AG04450 (cell line): ENCODE measurements at places on chromosomes 3 and 15. TPM values are rescaled to one million over a fixed set of nuclear protein-coding genes. Genes with fewer than 3 reads are reported as not detected.

Gene EFCAB12
- polyA plus RNA-seq: 0.07 and 0.19 TPM in 2 replicates

Gene WDR73
- 18.7 and 19.0 TPM in 2 replicates for polyA plus RNA-seq

Gene DALRD3
- 42.4 and 55.6 TPM in 2 replicates for polyA plus RNA-seq

Gene GOLGA6D
- not detected in 2 replicates for polyA plus RNA-seq

Gene NLGN1
- polyA plus RNA-seq: 1.4 and 1.7 TPM in 2 replicates

Gene BCHE
- polyA plus RNA-seq: 2.4 and 3.1 TPM in 2 replicates

DNA sequence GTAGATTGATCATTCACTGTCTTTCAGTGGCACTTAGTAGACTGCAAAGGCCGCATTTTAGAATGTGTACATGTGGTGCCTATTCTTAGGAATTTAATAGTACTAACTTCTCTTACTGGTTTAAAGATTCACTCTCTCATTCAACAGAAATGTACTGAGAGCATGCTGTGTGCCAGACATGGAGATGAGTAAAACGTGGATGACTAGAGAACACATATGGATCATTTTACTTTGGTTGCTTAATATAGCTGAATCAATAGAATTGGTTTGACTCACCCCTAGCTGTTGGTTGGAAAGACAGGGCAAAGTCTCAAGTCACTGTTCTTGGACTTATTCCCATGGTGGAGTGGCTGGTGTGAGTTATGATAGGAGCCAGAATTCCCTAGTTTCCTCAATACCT, 109.1 kb upstream of the TNFAIP8L3 start:
- DNase-seq: peak; percentile 21

- DNase-seq: no peak
Measured at GRCh38 chr3:123871946-123872345, 12.2 kb downstream of the MYLK start.

GRCh38 chr3:9195390-9195789, 54.1 kb downstream of the SRGAP3 start:
- DNase-seq: no peak

DNA sequence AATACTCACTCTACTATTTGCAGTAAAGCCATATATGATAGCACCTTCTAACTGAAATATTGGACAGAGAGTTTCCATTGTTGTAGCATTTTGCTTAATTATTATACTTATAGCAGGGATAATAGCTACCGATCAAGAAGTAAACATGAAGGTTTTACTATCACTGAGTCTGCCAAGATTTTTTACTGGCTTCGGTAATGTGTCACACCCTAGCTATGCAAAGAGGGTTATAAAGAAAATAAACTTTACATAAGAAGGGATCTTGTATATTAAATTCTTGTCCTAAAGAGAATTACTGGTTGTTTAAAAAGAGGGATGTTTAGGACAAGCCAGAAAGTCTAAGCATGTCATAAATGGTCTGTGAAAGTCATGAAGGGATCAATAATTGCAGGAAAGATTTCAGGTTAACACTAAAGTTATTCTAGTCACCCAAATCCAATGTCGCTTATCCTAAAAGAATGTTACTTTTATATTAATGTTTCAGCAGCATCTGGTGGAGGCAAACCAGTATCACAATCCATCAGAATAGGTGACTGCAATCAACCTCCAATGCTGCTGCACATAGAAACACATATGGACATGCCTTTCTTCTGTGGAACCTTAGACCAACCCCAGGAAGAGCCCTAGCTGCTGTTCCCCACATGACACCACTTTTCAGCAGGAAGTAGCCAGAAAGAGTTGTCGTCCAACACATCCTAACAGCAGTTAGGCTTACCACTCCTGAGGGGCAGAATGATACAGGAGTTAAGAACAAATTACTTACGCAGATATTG, 62.7 kb upstream of the GK5 start:
- no peak for DNase-seq

DNA sequence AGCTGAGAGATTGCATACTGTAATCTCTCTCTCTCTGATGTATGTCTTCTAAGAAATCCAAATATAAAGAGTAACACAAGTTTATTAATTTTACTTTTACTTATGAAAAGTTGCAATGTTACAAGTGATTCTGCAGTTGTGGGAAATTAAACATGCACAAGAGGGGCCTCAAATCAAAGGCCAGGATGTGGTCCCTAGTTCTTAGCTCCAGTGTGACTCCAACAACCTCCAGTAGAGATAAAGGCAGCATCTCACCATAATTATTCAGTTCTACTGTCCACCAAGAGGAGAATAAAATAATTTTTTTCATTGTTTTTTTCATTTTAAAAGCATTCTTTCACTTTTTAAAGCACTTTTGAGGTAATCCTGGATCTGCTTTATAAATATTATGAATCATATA, 223.3 kb downstream of the RAP2B start:
- DNase-seq: no peak

DNA sequence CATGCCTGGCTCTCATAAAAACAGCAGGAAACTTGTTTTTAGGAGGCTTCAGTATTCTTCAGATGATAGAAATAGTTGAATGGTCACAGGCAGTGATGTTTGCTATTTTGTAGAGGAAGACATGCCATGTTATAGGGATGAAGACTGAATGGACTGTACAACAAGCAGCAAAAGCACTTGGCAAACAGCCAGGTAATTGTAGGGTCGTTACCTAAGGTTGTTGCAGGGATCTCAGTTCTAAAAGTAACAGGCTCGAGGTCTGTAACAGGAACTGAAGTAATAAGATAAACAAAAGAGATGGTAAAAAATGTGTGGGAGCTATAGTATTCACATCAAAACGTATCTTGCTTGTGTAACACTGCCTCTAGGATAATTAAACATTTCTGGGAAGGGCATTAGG, 116.3 kb downstream of the TFG start:
- DNase-seq: no peak

DNA sequence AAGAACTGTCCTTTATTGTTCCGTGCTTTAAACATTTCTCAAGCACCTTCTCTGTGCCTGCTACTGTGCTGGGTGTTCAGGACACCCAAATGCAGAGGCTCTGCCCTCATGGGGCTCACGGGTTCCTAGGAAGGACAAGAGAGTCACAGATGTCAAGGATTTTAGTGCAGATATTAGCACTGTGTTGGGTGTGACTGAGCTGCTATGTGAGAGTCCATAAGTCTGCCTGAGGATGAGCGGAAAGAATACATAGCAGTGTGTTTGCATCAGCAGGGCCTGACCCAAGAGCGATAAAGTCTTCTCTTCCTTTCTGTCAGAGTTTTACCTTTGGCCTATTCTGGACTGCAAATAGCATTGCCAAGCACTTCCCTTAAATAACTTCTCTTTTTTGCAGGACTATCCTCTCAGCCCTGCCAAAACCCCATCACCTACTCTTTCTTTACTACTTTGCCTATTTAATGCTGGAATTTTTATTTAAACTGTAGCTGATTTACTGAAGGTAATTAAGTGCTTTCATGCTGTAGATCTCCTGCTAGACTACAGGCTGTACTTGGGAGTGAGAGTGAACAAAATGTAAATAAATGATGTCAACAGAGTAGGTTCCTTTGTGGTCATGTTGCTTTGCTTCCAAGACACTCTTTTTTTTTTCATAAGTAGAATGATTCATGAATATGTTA, 459.4 kb upstream of the TPRG1 start:
- DNase-seq: peak; percentile 55

DNA sequence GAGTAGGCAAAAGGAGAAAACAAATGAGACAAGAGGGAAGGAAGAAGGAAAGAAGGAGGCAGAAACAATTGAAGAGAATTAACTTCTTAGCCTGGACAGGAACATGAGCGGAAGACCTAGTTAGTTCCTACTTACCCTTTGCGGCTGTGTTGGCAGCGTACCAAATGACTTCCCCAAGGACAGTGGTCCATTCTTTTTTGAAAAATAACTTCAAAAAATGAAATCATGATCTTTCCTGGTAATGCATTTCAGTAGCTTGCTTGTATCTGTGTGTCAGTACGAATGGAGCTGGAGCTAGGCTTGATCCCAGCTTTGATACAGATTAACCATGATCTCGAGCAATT, 41.5 kb upstream of the CFAP161 start:
- DNase-seq: no peak

DNA sequence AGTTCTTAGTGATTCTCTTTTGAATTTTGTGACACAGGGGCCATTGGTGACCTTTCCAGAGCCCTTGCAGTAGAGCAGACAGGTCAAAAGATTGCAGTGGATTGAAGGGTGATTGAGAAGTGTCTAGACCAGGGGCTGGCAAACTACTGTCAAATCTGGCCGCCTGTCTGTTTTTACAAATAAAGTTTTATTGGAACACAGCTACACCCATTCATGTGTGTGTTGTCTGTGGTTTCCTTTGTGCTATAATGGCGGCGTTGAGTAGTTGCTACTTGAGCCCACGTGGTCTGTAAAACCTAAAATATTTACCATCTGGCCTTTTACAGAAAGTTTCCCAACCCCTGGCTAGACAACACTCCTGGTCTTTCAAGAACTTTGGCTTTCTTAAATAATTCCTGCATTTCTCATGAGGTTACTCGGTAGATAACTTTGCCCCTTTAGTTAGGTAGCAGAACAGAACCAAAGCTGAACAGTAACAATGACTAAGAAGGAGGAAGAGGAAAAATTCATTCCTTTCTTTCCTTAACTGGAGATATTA, 265.1 kb upstream of the NR2E3 start:
- no peak for DNase-seq

GRCh38 chr3:8206971-8207617, 294.5 kb upstream of the LMCD1 start:
- no peak for DNase-seq

- no peak for DNase-seq
Measured at GRCh38 chr3:2802429-2802828, 307.7 kb downstream of the IL5RA start.

- no peak for DNase-seq
Measured at GRCh38 chr3:65814845-65815578, 223.7 kb downstream of the MAGI1 start.

DNA sequence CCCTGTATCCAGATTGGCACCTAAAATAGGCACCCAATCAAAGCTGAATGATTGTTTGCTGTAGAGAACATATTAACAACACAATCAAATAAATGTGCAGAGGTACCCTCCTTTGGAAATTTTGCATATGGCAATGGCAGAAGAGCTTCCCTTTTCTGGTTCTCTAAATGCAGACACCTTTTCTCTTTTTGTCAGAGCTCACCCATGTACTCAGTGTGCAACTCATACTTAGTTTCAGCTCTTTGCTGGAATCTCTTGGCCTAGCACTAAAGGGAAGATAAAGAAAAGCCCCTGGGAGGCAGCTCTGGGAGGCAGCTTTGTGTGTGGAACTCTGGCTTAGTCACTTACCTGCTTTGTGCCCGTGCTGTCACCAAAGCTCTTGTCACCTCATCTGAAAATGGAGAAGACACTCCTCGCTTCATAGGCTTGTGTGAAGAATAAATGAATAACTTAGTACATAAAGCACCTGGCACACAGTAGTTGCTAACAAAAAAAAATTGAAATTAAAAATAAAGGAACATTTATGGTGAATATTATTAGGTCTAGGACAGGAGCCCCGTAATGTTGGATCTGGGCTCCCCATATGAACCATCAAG, 28.8 kb downstream of the ST6GAL1 start:
- DNase-seq: no peak

GRCh38 chr3:129919806-129920205, 26.3 kb upstream of the TMCC1 start:
- DNase-seq: no peak

DNA sequence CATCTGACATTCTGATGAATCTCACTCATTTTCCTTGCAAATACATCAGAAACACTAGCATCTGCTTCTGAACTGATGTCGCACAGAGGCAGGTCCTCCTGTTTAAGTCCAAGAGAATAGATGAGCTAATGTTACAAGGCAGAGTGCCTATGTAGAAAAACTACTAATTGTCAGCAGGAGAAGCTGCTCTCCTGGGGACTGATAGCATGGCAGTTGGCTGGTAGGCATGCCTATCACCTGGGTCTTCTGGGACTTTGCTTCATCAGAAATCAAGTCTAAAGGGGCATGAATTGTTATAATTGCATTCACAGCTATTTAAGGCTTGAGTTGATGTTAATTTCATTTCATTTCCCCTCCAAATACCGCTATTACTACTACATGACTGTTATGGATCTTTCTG, 457.2 kb downstream of the RAP2B start:
- DNase-seq: no peak
